ENCODE measurements at places on chromosomes 4 and X.

DNA sequence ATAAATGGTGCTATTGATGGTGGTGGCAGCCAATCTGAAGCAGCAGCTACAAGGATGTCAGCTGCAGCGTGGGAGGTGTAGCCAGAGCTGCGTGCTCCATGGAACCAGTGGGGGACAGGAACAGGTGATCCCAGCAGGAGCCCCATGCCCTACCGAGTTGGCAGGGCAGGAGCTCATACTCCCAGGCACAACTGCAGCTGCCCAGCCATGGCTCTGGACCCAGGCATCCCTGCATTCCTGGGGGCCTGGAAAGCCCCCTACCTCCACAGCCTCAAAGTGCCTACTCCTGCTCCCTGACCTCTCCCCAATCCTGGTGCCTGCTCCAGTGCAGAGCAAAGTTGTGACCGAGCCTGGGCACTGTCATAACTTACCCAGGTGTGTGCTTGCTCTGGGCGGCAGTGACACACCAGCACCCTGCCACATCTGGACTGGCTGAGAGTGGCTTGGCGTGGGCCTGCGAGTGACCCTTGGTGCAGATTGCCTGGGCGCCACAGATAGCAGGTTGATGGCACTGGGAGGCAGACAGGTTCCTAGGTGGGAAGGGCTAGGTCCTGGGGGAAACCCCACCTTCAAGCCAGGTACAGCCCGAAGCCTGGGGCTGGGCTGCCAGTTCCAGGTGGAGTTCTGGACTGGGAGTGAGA, 101.1 kb downstream of the DCAF12L2 start:
- no peak for DNase-seq

- no peak for DNase-seq
Observed at GRCh38 chr4:126441173-126442035, 1126.6 kb downstream of the FAT4 start.

- no peak for DNase-seq
Observed at GRCh38 chr4:23485801-23486200, 404.0 kb downstream of the PPARGC1A start.

DNA sequence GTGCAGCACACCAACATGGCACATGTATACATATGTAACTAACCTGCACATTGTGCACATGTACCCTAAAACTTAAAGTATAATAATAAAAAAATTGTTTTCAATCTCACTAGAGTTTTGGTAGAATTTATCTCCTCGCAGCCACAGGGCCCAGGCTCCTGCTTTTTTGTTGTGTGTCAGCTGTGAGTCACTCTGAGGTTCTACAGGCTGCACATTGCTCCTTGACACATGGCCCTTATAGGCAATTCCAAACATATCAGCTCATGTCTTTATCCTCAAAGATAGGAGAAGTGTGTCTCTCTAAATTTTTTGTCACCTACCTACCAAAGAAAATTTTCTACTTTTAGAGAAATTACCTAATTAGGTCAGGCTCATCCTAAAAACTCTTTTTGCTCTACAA, 252.1 kb upstream of the ADGRL3 start:
- DNase-seq, result no peak

DNA sequence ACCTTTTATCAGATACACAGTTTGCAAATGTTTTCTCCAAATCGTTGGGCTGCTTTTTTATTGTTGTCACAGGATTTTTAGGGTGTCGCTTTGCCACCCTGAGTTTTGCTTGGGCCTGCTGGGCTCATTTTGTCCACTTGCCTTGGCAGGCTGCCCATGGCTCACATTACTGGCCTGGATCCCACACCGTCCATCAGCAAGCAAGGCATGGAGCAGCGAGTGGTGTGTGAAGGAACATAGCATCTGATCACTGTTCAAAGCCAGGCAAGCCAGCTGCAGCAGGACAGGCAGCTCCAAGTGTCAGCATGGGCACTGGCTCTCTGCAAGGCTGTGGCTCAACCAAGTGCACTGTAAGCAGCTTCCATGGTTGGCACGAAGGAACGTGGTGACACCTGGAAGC, 261.4 kb upstream of the TECRL start:
- DNase-seq, result no peak

DNA sequence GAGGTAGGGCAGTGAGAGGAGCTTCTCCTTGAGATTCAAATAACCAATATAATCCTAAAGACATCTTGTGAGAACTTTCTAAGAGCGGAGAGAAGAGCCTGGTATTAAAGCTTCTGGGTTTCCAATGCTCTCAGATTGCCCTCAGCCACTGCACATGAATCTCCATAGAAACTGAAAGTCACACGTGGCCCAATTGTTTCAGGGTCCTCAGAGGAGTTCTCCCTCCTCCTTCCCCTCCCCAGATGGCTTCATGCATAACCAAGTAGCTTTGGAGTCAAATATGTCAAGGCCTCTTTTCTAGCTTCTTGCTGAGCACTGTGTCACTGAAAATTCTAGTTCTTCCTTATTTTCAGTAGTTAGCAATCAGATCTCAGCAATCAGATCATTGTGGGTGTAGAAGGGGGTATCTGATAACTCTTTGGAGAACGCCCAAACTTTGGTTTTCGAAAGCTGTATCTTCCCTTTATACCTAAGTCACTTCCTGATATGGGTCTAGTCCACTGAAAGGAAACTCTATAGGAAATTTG, 2.2 kb downstream of the BTK start:
- no peak for DNase-seq

DNA sequence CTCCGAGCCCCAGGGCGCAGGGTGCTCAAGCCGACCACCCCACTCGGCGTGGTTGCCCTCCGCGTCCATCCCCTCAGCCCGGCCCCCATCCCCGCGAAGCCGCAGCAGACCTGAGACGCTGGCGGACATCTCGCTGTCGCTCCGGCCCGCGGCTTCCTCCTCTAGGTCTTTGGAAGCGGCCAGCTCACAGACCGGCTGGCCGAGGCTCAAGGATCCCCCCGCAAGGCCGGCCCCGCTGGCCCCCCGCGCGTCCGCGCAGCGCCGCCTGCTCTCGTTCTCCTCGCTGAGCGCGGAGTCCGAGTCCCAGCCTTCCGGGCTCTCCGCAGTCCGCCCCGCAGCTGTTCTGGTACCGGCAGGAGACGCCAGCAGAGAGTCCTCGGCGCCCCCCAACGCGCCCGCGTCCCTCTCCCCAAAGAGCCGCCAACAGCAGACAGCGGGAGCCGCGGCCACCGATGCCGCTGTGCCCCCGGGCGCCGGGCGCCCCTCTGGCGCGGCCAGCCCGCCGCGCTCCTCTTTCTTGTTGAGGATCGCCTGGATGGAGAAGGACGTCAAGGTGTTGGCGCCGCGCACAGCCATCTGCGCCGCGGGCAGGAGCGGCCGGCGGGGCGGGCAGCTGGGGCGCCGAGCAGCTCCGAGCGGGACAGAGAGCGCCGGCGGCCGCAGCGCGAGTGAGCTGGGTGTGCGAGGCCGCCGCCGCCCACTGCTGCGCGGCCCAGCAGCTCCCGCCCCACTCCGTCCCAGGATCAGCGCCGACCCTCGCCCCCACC, at the start of gene NKX3-2:
Gene NKX3-2 (minus strand): TSS at position 670 of the 767 bp plus-strand sequence. CDS start 94 bp downstream, at position 576.
- no peak for DNase-seq

GRCh38 chr4:96993560-96993959, 1149.7 kb downstream of the STPG2 start:
- no peak for DNase-seq

- DNase-seq, result no peak
Observed at GRCh38 chrX:15549189-15550012, 48.8 kb downstream of the BMX start.

DNA sequence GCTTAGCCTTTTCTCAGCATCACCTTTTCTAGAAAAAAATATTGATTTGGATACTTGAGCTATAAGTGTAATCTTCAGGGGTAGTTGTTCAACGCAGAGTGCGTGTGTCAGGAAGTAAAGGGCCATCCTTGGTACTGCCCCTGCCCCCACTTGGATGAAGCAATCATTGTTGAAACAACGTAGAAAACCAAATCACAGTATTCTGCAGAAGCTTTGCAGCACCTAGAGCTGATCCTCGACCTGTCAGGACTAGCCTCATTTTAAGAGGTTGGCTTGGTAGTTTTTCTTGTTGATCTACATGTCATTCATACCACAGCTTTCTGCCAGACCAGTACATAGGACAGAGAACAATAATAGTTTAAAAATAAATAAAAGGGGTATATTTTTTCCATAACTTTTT, 65.3 kb upstream of the MYOZ2 start:
- DNase-seq, result no peak

DNA sequence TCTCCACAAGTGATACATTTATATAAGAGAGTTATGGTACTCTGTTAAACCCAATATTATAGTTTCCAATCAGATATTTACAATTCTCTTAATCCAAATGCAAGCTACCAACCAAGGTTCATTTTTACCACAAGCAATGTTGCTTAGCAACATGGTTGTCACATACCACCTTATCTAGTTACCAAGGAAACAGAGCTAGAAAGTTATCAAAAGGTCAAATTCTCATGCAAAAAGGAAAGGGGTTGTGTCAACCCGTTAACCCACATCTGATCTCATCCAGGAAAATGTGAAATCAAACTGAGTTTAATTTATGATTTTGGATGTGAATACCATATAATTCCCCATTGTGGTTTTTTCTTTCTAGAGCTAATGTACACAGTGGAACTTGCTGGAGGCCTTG, 274.1 kb upstream of the MAGEB2 start:
- no peak for DNase-seq

All from stimulated activated CD4-positive, alpha-beta T cell treated with anti-CD3 and anti-CD28 coated beads, Interleukin-2, amount 100 ng/mL, for 48 hours (primary cell).